ENCODE measurements at places on chromosomes 6 and 20.
A peak's percentile ranks its signal among the peaks of the same experiment; 100 is the strongest.

- no peak for DNase-seq
Measured at GRCh38 chr6:40340957-40341356, 246.2 kb downstream of the LRFN2 start.

DNA sequence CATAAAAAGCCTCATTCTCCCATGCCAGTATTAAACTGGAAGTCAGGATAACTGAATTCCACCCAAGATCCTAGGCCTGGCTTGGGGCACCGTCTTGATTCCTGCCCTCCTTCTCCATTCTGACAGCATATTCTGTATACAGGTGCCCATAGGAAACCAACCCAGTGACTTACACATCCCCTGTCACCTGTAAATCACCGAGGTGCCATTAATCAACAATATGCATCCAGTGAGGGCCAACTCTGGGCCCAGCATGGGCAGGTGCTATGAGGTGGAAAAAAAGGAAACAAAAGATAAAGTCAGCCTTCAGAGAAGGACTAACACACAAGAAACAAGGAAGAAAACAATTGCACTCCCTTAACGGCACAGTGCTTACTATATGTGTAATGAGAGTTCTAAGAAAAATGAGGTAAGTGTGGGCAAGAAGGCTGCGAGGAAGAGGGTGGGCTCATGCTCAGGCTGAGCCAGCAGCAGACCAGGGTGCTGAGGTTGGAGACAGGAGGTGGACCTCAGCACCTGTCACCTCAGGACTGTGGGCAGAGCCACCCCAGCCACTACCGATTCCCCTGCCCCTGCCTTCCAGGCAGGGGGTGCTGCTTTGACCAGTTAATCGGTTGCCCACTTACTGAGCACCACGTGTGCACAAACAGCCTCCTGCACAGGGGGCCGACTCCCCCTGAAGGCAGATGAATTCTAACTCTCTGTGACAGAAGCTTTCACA is 105.9 kb downstream of the TRERF1 start:
- no peak for DNase-seq

- peak; percentile 4 for DNase-seq
Measured at GRCh38 chr6:160348223-160349019, at the start of gene SLC22A3. Gene SLC22A3 (plus strand): TSS chr6:160348378. CDS start chr6:160348420, 42 bp downstream.

- no peak for DNase-seq
Measured at GRCh38 chr6:103862297-103862696, 997.4 kb downstream of the HACE1 start.

DNA sequence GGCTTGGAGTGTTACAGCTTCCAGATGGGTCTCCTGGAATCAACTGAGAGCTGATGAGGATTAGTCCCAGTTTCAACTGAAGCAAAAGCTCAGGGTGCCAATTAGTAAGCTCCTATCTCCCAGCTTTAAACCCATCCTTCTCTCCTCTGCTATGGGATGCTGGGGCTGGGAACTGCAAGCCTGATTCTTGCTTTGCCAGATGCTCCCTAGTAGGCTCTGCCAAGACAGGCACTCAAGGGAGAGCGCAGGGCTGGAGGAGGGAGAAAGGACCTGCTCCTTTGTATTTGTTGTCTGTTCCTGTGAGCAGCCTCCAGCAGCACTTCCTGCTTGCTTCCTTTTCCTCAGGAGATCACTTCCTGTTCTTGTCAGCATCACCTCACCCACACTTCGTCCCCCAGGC is 309.7 kb downstream of the KIF16B start:
- DNase-seq = no peak

- no peak for DNase-seq
Measured at GRCh38 chr6:156420172-156420993, 356.8 kb upstream of the ARID1B start.

DNA sequence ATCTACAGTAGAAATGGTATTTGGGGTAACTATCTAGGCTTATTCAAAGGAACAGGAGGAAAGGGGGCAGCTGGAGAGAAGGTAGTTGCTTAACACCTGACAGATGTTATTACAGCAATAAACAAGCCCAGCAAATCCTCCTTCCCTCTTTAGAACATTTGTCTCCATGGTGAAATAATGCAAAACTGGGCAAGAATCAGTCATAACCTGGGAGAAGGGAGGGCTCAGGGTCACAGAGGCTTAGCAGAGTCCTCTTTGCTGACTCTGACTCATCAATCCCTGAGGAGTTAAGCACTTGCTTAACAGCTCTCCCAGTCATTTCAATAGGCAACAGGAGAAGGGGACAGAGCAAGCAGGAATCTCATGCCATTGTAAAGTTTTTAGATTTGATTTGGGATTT is 230.3 kb downstream of the IBTK start:
- peak; percentile 90 for DNase-seq

DNA sequence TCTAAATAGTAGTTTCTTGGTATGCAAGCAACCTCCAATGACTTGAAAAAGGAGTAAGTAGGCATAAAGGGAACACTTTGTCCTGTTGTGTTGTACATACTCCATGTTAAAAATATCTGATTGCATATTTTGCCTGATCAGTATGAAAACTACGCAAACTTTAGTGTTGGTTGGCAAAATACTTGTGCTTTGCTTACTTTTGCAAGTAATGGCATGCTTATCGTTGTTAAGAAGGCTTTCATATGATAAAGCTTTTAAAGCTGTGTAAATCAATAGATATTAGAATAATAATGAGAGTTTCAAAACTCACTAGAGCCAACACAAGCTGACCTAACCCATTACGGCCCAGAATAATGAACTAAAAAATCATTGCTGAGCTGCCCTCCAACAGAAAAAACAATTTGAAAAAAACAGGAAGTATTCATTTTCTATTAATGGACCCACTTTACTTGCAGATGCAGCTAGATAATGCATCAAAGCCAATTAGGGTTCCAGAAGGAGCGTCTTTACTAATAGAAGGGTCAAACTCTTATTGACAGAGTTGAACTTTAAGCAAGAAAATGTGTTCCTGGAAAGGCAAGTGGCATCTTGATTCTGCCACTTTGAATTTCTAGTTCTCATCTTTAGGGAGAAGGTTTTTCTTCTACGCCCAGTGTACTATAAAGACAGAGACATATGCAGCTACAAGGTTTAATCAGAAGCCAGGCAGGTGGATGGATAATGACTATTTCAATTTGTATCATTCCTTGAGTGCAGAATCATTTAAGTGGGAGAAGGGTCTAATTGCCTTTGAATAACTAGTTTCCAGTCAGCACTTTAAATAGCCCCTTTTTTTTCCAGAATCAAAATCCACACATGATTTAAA is 82.2 kb downstream of the SNAP25 start:
- no peak for DNase-seq

DNA sequence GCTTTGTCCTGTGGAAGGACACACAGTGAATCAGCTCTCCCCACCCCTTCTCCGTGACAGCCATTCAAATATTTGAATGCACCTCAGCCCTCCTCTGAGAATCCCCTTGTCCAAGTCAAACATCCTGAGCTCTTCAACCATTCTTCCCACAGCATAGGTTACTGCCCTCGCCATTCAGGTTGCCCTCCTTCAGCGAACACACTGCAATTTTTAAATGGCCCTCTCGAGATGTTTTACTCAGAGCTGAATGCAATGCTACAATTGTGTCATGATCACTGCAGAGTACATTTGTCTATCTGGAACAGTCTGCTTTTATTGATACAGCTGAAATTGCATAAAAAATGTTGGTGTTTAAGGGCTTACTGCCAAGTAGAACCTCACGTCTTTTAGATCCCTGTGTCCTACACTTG is 48.9 kb downstream of the SLC2A12 start:
- no peak for DNase-seq

- no peak for DNase-seq
Measured at GRCh38 chr6:47157063-47157462, 114.9 kb upstream of the ADGRF1 start.

Data from iris pigment epithelial cell (primary cell).